SK-N-SH (cell line): ENCODE measurements at places on chromosomes 11 and 22. TPM values are rescaled to one million over a fixed set of nuclear protein-coding genes. Genes with fewer than 3 reads are reported as not detected.

Gene OR5B21
- not detected in 2 replicates for polyA plus RNA-seq

Gene PKDREJ
- polyA plus RNA-seq, result 0.02 TPM in 1 of 2 replicates, not detected in the other

Gene MS4A2
- polyA plus RNA-seq, result not detected in 2 replicates

- DNase-seq, result no peak
- no peaks in the 10 kb centered on the region for H3K4me1 ChIP-seq
- H3K27me3 ChIP-seq, result no peaks in the 10 kb centered on the region
- H3K36me3 ChIP-seq, result no peaks in the 10 kb centered on the region
- no peak overlapping the region for H3K27ac ChIP-seq
Measured at GRCh38 chr11:87804176-87804575, 371.1 kb downstream of the RAB38 start.

- DNase-seq, result peak; percentile 0
- H3K4me1 ChIP-seq, result no peaks in the 10 kb centered on the region
- no peaks in the 10 kb centered on the region for H3K27me3 ChIP-seq
Measured at GRCh38 chr11:99240192-99241030, 219.7 kb downstream of the CNTN5 start.

DNA sequence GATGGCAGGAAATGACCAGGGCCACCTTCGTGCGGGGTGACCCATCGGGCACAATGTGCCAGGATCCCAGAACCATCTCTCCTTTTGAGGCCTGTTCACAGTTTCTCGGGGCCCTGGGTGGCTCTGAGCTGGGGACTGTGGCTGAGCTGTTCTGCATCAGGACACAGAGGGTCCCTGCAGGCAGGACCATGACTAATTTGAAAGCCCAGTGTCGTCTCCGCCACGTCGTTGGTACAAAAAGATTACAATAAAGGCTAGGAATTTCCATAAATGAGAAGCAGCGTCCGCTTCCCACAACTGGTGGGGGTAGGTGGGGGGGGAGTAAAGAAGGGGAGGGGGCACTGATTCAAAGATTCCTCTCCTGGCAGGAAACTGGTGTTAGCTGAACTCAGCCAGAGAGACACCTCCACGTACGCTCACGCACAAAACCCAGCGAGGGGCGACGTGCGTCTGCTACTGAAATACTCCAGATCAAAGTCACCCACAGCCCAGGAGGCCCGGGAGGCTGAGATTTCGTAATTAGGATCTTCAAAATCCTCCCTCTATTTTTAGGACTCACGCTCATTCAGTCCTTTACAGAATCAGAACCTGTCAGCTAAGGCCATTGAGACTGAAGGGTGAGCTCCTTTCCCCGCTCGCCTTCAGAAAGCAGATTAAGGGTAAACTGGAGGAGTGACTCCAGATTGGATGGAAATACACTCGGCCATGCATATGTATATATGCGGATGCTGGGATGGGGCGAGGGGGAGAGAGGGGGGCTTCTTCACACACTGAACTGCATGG lies 11.0 kb downstream of the MN1 start:
- no peak overlapping the region for H3K4me3 ChIP-seq
- no peaks in the 10 kb centered on the region for H3K27me3 ChIP-seq
- H3K36me3 ChIP-seq, result no peaks in the 10 kb centered on the region
- no peak overlapping the region for H3K27ac ChIP-seq
- no peak for DNase-seq
- H3K4me1 ChIP-seq, result peaks cover 2% of the 10 kb centered on the region; the same call in 1 of the 2 replicates

DNA sequence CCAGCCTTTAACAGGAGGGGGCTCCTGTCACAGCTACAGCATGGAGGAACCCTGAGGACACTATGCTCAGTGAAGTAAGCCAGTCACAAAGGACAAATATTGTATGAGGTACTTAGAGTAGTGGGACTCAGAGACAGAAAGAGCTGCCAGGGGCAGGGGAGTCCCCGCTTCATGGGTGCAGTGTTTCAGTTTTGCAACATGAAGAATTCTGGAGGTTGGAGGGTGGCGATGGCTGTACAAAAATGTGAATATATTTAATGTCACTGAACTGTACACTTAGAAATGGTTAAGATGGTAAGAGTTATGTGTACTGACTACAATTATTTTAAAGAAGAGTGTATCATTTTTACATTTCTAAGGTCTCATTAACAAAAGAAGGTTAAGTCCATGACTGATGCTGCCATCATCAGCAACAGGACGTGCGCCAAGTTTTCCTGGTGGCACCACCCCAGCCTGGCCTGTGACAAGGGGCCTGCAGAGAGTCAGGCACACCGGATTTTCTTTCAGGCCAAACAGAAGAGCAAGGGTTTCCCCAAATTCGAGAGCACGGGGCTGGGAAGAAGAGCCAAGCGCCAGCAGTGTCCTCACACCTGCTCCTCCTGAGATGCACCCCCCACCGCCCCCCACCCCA lies 22.1 kb downstream of the YPEL1 start:
- H3K27me3 ChIP-seq, result no peaks in the 10 kb centered on the region
- peaks cover 10% of the 10 kb centered on the region; the same call in 1 of the 2 replicates for H3K4me1 ChIP-seq
- H3K4me3 ChIP-seq, result no peak overlapping the region
- no peak for DNase-seq
- H3K36me3 ChIP-seq, result no peaks in the 10 kb centered on the region
- H3K27ac ChIP-seq, result no peak overlapping the region

DNA sequence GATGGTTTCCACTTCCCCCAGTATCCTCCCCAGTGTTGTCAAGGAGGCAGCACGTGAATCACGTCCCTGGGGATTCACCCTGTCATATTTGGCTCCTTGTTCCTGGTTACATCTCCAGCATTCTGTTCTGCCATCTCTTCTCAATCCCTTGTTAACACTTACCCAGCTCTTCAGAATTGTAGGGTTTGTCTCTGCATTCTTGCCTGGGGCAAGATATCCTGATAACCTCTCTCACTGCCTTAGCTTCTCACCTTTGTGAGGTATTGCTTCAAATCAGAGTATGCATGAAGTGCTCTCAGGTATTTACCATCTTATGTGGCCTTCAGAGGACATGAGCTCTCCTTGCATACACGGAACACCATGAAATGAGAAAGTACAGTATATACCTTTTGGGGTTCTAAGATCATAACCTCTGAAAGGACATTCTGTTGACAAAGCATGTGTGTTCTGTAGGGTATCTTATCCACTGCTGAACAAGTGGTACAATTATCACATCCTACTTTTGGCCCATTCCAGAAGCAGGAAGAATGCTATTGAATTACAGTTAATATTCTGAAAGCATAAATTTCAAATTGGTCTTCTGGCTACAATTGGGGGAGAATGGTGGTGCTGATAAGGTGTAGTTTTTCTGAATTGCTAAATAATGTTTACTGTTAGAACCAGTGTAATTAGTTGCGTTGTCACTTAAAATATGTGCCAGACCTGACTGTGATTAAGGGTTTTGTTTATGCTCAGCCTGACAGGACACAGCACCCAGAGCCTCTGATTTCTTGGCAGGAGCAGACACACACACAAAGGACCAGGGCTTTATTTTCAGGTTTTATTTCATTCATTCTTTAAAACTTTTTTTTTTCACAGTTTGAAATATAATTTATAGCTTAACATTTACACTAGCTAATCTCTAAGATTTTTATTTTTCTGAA lies 32.7 kb downstream of the VSTM5 start:
- H3K4me1 ChIP-seq, result no peaks in the 10 kb centered on the region
- H3K27me3 ChIP-seq, result no peaks in the 10 kb centered on the region
- DNase-seq, result no peak
- H3K27ac ChIP-seq, result no peak overlapping the region

DNA sequence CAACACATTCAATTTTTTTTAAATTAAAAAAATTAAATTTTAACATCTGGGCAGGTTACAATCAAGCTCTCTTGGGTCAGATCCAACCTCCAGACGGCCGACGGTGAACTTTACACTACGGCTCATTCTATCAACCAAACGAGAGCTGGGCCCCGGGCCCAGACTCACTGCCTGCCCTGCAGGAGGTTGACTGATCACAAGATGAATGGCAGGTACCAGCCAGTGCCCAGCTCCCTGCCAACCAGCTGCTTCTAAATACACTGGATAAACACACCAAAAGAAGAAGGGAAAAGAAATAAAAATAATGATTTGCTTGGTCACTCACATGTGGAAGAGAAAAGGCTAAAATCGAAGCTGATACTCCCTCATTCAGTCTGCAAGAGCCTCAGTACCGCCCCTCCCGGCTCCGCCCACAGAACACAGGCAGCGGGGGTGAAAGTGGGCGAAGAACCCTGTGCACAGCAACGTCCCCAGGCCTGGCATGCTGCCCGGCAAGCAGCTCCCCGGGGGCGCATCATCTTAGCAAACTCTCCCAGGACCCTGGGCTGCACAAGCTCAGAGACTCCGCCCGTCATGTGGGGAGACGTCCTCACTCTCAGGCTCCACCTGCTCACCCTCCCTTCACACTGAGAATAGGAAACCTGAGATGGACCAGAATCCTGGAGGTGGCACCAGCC lies 303.4 kb downstream of the SHANK2 start:
- H3K27me3 ChIP-seq, result no peaks in the 10 kb centered on the region
- H3K4me3 ChIP-seq, result no peak overlapping the region
- peaks cover 3% of the 10 kb centered on the region; the same call in 1 of the 2 replicates for H3K4me1 ChIP-seq
- peak; percentile 36 for DNase-seq
- H3K36me3 ChIP-seq, result no peaks in the 10 kb centered on the region
- no peak overlapping the region for H3K27ac ChIP-seq

DNA sequence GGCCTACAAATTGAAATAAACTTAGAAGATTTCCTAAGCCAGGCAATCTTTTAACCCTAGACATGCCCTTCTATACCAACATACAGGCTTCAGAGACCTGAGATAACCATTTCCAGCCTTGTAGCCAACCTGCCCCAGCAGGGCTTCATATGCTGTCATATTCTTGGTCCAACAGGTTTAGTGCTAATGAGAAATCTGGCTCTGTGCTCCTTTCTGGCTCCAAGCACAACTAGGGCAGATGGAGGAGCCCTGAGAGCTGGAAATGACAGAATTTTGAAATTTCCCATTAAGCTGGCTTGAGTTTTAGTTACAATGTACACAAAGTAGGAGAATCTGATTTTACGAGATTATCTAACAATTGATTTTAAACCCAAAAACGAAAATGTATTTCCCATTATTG lies 323.0 kb upstream of the CCDC90B start:
- H3K4me1 ChIP-seq, result peaks cover 16% of the 10 kb centered on the region; the same call in 1 of the 2 replicates
- no peak overlapping the region for H3K4me3 ChIP-seq
- no peak overlapping the region for H3K27ac ChIP-seq
- H3K36me3 ChIP-seq, result no peaks in the 10 kb centered on the region

DNA sequence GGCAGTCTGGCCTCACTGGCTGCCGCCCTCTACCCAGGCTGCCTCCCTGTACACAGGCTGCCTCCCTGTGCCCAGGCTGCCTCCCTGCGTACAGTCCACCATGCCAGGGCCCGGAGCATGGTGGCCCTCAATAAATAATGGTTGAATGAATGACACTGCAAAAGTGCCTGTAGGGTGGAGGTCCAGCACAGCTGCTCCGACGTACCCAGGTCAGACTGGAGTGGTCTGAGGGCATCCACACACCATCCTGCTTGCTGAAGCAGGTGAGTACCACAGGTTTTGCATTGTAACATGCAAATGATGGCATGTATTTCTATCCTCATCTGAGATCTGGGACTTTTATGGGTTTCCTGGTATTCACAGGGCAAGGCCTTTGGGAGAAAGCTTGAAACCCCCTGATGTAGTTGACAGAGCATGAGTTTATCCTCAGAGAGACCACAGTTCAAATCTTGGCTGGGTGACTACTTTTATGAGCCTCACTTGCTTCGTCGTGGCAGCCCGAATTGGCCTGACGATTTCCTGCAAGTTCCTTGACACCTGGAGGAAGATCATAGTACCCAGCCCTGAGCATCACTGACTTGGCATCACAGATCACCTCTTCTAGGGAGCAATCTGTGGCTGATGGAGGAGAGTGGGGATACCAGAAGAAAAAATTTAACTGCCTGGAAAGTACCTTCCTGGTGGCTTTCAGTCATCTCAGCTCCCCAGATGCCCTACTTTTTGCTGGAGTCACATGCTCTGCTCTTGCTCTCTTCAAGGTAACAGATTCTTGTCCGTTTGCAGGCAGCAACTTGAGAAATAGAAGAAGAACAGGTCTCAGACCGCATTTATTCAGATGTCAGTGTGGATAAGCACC lies 16.0 kb upstream of the CYB5R3 start:
- no peak overlapping the region for H3K4me3 ChIP-seq
- no peaks in the 10 kb centered on the region for H3K36me3 ChIP-seq
- no peak overlapping the region for H3K27ac ChIP-seq
- no peak for DNase-seq

DNA sequence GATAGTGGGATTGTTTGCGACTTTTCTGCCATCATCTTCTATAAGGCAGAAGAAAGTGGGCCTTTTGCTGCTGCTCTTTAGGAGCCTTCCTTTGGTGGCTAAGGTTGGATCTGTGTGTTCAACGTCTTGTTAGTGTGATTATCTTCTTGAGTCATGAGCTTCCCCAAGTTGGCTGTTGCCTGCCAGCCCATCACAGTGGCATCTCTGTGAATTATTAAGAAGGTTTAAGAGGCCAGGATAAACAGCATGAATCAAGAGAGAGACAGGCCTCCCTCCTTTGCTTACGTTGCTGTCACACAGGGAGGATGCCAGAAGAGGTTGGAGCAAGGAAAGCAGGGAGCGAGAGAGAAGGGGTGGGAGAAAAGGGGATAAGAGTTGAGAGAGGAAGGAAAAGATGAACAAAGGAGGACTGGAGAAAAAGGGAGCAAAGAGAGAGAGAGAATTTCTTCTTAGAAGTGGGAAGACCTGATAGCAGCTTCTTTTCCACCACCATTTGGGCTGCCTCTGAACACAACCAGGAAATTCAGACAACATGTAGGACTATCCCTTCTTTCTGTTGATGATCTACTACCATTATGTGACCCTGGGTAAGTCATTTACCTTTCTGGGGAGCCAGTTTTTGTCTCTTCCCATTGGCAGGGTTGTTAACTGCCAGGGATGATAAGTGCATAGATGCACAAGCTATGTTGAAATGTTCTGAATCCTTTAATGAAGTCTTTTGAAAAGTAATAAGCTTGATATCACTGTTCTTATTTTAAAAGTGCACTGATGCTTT lies 126.5 kb downstream of the NAV2 start:
- peaks cover 49% of the 10 kb centered on the region for H3K36me3 ChIP-seq
- H3K4me3 ChIP-seq, result no peak overlapping the region
- no peak for DNase-seq
- peaks cover 11% of the 10 kb centered on the region; the same call in 1 of the 2 replicates for H3K4me1 ChIP-seq

- no peak overlapping the region for H3K4me3 ChIP-seq
- no peaks in the 10 kb centered on the region for H3K36me3 ChIP-seq
- H3K4me1 ChIP-seq, result peaks cover 6% of the 10 kb centered on the region; the same call in 1 of the 2 replicates
Measured at GRCh38 chr11:84234011-84234410, 947.8 kb upstream of the CCDC90B start.

DNA sequence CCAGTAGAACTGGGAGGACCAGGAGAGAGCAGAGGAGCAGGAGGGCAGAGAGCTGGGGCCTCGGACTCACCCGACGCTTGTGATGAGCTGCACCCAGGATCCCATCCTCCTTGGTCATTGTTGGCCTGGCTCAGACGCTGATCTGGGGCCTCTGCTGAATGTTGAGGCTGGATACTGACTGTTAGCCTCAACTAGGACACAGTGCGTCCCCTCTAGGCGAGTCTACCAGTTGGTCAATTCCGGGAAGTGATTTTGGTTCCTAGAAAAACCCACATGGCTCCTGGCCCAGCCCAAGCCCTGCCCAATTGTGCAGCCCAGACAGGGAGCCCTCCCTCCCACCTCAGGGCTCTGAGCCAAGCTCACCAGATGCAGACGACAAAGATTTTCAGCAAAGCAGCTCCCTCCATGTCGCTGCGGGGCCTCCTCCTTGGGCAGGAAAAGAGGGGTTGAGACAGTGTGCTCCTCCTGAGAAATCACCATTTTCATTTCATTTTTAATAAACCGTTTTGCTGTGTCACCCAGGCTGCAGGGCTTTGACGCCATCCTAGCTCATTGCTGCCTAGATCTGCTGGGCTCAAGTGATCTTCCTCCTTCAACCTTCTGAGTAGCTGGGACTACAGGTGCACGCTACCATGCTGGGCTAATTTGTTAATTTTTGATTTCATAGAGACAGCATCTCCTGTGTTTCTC lies at the start of gene APOL4:
Gene APOL4 (minus strand): TSS at position 180 of the 690 bp plus-strand sequence. CDS start 75 bp downstream, at position 105.
- DNase-seq, result peak; percentile 61
- H3K36me3 ChIP-seq, result no peaks in the 10 kb centered on the region
- no peaks in the 10 kb centered on the region for H3K27me3 ChIP-seq
- H3K4me1 ChIP-seq, result peaks cover 10% of the 10 kb centered on the region; the same call in 1 of the 2 replicates
- H3K4me3 ChIP-seq, result peak within 1 kb of the TSS; percentile 38; the same call in 1 of the 2 replicates
